Uterus (tissue), 4 donors: ENCODE measurements at places on chromosomes 6 and 20. TPM values are rescaled to one million over a fixed set of nuclear protein-coding genes. Genes with fewer than 3 reads are reported as not detected.
A peak's percentile ranks its signal among the peaks of the same experiment; 100 is the strongest.

GRCh38 chr6:170174124-170174770 lies 116.6 kb downstream of the DLL1 start:
- peak; percentile 14 for DNase-seq

DNA sequence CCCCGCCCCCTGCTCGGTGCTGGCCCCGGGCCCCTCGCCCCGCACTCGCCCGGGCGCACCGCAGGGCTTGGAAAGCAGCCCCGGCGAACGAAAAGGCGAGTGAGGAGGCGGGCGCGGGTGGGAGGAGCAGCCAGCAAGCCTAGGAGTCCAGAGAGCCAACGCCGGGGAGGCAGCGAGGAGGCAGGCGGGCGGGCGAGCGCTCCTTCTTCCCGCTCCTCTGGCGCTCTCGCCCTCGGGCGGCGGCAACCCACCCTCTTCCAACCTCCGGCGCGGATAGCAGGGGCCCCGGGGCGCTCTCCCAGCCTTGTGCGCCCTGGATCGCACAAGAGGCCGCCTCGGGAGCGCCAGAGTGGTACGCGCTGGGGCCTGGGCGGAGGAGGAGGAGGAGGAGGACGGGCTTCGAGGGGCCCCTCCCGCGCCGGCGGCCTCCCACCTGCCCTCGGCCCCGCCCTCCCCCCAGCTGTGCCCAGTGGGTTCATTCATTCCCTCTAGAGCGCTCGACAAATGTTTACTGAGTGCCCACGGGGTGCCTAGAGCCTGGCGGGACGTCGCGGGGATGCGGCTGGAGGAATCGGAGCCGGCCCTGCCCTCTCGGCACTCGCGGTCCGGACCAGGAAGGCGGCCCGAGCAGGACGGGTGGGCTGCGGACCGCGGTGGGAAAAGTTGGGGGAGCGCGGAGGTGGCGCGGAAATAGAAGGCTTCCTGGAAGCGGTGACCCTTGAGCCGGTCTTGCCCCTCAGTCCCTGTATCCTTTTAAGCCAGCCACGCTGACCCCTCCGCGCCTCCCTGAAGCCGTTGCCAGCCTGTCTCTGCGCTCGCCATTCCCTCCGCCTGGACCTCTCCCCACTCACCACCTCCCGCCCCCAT lies at the start of gene BMP7:
Gene BMP7, minus strand, starts transcription at position 351 of the 867 bp plus-strand sequence. CDS start 519 bp downstream, outside the sequence.
- DNase-seq: no peak

- DNase-seq: no peak
Measured at GRCh38 chr6:76326871-76327270, 254.4 kb upstream of the IMPG1 start.

DNA sequence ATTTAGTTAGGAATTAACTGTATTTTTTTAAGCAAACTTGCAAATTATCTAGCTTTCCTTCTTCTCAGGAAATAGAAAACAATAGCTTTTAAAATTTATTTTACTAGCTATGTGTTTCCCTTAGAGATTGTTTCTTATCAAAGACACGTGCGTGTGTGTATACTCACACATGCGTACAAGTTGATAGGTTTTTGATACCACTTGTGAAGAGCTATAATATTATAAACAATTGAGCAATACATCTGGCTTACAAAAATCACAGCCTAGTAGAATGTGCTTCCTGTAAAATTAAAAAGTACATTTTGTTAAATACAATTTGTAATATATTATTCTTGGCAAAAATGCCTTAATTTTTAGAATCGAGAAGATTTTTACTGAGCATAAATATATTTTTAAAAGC lies 33.9 kb downstream of the COL12A1 start:
- DNase-seq: no peak

DNA sequence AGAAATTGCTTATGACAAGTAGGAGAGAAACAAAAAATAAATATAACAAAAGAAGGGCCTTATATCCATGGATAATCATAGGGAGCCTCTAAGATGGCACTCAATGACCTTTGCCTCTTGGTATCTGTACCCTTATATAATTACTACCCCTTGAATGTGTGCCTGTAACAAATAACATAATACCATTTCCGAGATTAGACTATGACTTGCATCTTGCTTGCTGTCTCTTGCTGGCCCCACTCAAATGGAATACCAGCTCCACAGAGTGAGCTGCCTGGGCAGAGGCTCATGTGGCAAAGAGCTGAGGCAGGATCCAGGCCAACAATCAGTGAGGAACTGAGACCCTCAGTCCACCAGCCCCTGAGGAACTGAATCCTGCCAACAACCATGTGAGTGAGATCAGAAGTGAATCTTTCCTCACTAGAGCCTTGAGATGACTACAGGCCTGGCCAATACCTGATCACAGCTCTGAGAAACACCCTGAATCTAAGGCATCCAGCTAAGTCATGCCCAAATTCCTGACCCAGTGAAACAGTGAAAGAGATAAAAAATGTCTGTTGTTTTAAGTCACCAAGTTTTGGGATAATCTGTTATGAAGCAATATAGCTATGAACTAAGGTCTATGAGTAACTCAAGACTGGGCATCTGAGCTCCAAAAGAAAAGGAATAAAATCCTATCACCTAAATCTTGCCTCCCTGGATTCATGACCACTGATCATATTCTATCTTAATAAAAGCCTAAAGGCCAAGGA lies 5.5 kb downstream of the KATNA1 start:
- DNase-seq: no peak

The BICRAL gene
- total RNA-seq: 7.4 TPM
